K562 (cell line): ENCODE measurements at places on chromosomes 7 and 10. TPM values are rescaled to one million over a fixed set of nuclear protein-coding genes. Genes with fewer than 3 reads are reported as not detected.
A peak's percentile ranks its signal among the peaks of the same experiment; 100 is the strongest.

- DNase-seq: no peak
- H3K27me3 ChIP-seq: no peaks in the 10 kb centered on the region
- H3K4me1 ChIP-seq: no peaks in the 10 kb centered on the region
- H3K27ac ChIP-seq: no peak overlapping the region
Measured at GRCh38 chr7:134473861-134474291, 15.0 kb upstream of the AKR1B1 start.

DNA sequence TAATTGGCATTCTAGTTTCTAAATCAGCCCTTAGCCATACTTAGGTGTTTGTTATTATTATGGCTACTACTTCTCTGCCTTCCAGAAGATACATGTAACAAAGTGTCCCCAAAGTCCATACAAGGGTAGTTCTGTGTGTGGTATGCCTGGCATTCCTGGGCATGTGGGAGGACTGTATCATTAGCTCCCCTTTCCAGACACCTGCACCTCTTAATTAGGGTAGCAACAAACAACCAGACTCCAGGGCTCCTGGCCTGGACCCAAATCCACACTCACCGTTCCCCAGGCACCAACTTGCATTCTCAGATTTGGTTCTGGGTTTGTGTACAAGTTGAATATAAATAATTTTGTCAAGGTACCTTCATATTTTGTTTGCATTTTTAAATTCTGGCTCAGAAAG lies 15.5 kb upstream of the CALD1 start:
- H3K4me1 ChIP-seq: no peaks in the 10 kb centered on the region
- no peaks in the 10 kb centered on the region for H3K36me3 ChIP-seq
- H3K4me3 ChIP-seq: no peak overlapping the region
- H3K27me3 ChIP-seq: peaks cover 17% of the 10 kb centered on the region
- no peak for DNase-seq

- H3K27ac ChIP-seq: no peak overlapping the region
- no peak for DNase-seq
- H3K4me3 ChIP-seq: no peak overlapping the region
Measured at GRCh38 chr7:75689246-75690099, 49.3 kb downstream of the HIP1 start.

- H3K4me1 ChIP-seq: peaks cover 12% of the 10 kb centered on the region
- no peak overlapping the region for H3K27ac ChIP-seq
- H3K4me3 ChIP-seq: no peak overlapping the region
- H3K36me3 ChIP-seq: no peaks in the 10 kb centered on the region; the same call in 2 of the 3 replicates
- DNase-seq: no peak
Measured at GRCh38 chr7:24916463-24917040, 63.4 kb downstream of the OSBPL3 start.

The BAG3 gene
- 27.4 and 28.7 TPM in 2 replicates for total RNA-seq

The AKR1C1 gene
- 75.9 and 80.0 TPM in 2 replicates for total RNA-seq

The XPNPEP1 gene
- 32.8 and 43.0 TPM in 2 replicates for total RNA-seq

- H3K27ac ChIP-seq: no peak overlapping the region
- no peaks in the 10 kb centered on the region for H3K27me3 ChIP-seq
- DNase-seq: no peak
- no peak overlapping the region for H3K4me3 ChIP-seq
Measured at GRCh38 chr7:68619526-68619925, 978.7 kb upstream of the AUTS2 start.

DNA sequence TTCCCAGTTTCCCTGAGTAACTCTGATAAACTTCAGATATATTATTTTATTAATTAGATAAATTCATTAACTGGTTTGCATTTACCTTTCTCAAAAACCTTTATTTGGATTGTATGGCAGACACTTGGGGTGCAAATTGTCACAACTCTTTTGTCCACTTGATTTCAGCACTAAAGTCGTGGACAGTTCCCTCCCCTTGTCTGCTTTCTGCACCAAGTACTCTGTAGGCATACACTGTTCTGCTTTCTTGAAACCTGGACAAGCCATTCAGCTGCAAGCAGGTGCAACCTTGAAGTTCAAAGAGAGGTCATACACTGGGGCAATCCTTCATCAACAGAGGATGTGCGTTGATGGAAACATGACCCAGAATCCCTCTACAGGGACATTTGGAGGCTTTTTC lies 162.9 kb downstream of the ARL5B start:
- H3K27me3 ChIP-seq: no peaks in the 10 kb centered on the region
- no peak for DNase-seq
- H3K4me3 ChIP-seq: no peak overlapping the region
- H3K36me3 ChIP-seq: no peaks in the 10 kb centered on the region

- no peak overlapping the region for H3K27ac ChIP-seq
- DNase-seq: no peak
- H3K36me3 ChIP-seq: peaks cover 59% of the 10 kb centered on the region
- H3K4me3 ChIP-seq: no peak overlapping the region
- no peaks in the 10 kb centered on the region for H3K4me1 ChIP-seq
- H3K27me3 ChIP-seq: no peaks in the 10 kb centered on the region
Measured at GRCh38 chr7:23523486-23524075, 8.2 kb downstream of the TRA2A start.

DNA sequence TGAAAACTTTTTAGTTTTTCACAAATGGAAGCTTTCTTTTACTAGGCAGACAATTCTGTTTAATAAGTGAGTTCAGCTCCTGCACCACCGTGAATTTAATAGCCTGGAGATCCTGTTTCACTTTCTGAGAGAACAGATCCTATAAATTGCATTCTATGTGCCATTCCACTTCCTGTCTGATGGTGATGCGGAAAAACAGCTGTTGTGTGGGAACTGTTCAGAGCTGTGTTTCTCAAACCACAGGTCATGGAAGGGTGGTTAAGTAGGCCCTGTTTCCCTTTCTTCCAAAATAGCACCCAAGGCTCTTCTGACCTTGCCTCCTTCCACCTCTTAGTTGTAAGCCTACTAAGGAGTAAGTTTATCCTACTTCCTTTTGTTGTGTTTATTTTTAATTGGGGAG lies 97.2 kb upstream of the DKK1 start:
- H3K4me1 ChIP-seq: no peaks in the 10 kb centered on the region
- H3K4me3 ChIP-seq: no peak overlapping the region
- H3K27ac ChIP-seq: no peak overlapping the region
- H3K36me3 ChIP-seq: no peaks in the 10 kb centered on the region

GRCh38 chr7:16747102-16747501 lies 6.5 kb upstream of the TSPAN13 start:
- no peaks in the 10 kb centered on the region for H3K27me3 ChIP-seq
- DNase-seq: no peak
- no peak overlapping the region for H3K4me3 ChIP-seq
- no peaks in the 10 kb centered on the region for H3K36me3 ChIP-seq

DNA sequence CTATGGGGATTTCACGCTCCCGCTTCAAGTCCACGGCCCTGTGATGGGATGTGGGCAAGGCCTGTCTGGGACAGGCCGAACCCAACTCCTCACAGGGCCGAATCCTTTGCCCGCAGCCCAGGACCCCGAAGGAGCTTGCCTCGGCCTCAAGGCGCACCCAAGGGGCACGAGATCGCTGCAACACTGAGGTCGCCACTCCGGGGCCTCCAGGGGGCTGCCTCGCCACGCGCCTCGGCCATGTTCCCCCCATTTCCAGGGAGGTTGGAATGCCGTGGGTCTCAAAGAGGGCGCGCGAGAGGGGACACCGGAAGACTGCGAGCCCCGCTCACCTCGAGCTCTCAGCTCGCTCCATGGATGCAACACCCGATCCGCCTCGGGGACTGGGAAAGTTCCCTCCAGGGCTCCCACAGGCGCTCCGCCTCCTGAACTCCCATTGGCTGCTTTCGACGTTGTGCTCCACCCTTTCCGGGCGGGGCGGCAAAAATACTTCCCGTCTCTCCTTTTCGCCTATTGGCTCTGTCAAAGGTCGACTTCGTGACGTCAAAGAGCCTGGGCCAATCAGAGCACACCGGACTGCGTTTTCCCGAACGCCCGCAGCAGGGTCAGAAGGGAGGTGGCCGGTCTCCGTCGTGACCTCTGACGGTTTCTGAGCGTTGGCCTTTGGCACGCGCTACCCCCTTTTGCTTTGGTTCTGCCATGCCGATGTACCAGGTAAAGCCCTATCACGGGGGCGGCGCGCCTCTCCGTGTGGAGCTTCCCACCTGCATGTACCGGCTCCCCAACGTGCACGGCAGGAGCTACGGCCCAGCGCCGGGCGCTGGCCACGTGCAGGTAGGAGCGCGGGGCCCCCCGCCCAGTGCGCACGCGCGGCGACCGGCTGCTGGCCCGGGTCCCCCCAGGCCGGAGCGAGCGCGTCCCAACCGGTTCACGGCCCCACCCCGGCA lies at the start of the genes AIMP2 and PMS2:
AIMP2 (plus strand) TSS at position 605 of the 944 bp plus-strand sequence; CDS start at position 697, 92 bp downstream.
PMS2 (minus strand) TSS at position 382 of the 944 bp plus-strand sequence; CDS start at position 352, 30 bp downstream.
- H3K36me3 ChIP-seq: peaks cover 36% of the 10 kb centered on the region; the same call in 2 of the 3 replicates
- H3K27me3 ChIP-seq: no peaks in the 10 kb centered on the region
- H3K27ac ChIP-seq: peak within 1 kb of the TSS; percentile 99
- DNase-seq: peak; percentile 95

The KLLN gene
- 0.25 and 0.40 TPM in 2 replicates for total RNA-seq

The CFAP70 gene
- total RNA-seq: 0.86 and 0.92 TPM in 2 replicates
